ENCODE measurements at places on chromosomes 13 and 19.

DNA sequence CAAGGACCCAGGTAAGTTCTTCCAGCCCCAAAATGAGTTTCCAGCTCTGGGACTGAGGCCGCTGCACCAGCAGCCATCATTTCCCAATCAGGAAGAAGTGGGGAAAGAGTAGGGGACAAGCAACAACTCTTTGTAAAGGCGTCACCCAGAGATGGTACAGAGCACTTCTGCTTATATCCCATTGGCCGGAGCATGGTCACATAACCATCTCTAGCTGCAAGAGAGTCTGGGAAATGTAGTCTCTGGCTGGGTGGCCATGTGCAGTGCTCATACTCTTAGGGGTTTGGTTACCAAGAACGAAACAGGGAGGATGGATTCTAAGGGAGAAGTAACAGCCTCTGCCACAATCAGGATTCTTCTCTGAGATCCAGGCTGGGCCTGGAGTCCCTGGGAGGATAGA is 26.3 kb downstream of the CKM start:
- DNase-seq = no peak

GRCh38 chr13:48864100-48864499 is 111.6 kb upstream of the FNDC3A start:
- no peak for DNase-seq

DNA sequence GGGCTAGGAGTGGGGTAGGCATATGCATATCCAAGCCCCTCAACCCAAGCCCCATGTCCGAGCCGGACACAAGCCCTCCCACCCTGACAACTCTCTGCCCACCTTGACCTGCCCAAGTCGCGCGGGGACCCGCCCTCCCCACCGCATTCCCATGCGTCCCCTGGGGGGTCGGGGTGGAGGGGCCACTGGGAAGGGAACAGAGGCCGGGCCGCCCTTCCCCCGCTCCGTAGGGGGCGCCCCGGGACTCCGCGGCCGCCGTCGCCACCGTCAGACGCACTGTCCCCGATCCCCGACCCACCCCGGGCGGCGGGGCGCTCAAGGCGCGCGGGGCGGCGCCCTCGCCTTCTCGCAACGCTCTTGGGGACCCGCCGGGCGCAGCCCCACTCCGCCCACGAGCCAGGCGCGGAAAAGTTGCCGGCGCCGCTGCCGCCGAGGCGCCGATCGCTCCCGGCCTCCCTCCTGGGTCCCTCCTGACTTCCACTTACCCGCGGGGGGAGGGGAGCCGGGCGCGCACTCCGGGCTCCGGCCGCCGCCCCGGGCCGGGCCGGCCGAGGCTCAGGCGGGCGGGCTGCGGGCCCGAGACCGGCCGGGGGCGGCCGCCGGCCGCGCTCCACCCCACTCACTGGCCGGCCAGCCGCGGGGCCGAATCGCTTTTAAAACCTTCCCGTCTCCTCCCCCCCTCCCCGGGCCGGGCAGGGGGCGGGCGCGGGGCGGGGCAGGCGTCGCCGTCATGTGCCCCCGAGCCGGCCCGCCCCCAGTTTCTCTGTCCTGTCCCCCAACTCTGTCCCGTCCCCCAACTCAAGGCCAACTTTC is 34.4 kb upstream of the NANOS3 start:
- DNase-seq = peak; percentile 67

DNA sequence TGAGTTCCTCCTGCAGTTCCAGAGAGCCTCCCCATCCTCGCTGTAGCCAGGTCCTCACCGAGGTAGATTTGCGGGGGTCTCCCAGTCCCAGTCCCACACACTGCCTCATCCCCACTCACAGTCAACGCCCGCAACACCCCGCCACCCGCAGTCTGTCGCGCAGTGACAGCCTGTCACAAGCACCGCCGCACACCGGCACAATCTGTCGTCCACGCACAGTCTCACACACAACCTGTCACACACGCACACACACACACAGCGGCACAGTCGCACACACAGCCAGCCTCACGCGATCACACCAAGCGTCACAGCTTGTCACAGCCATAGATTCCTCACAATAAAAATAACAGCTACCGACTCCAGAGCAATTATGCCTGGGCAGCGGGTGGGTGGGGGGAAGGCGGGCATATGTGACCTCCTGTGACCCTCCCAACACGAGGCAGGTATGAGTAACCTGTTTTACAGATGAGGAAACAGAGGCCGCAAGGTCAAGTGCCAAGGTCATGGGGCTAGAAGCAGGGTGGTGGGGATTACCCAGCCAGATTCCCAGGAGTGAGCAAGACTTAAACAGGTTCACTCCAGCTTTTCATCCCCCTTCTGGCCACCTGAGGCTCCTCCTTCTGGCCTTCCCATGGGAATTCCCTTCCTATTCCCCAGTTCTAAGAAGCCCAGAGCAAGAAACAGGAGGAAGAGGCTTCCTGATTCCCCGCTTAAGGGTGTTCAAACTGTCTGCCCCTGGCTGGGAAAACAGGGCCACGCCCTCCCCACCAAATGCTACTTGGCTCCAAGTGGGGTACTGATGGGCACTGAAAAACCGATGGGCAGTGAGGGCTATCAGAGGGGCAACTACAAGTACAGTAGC is 13.9 kb downstream of the NFIX start:
- DNase-seq = no peak

GRCh38 chr13:109785892-109786450 is 412 bp downstream of the IRS2 start:
- DNase-seq = no peak

DNA sequence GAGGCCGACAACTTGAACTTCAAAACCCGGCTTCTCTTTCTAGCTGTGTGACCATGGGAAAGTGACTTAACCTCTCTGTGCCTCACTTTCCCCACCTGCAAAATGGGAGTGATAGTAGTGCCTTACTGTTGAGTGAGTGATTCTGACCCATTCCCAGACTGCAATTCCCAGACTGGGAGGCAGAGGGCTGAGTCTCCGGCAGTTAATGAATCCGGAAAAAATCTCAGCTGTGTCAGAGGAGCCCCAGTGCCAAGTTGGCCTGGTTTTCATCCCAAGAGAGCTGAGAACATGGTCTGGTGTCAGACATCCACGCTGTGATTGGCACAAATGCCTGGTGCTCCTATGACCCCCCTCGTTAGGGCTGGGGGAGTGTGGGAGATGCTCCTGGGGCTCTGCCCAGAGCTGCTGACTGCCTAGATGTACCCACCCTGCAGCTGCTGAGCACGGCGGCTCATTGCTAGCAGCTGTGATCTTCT is 50.0 kb downstream of the PIN1 start:
- no peak for DNase-seq

GRCh38 chr13:51339952-51340732 is 651 bp downstream of the SERPINE3 start:
- DNase-seq = no peak

DNA sequence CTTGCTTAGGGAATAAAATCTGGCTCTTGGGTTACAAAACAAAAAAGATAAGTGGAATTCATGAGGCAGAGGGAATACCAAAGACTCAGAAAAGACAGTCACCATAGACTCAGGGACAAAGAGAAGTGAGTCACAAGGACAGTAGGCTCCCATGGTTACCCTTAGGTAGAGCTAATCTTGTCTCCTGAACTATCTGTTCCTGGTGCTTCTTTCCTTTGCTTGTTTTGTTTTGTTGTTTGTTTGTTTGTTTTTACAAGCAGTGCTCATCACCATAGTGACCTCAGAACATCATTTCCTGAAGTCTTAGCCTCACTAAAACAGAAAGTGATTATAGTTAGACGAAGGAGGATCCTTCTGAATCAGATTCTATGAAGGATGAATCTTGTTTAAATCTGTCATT is 142.3 kb upstream of the SOX21 start:
- DNase-seq = no peak

DNA sequence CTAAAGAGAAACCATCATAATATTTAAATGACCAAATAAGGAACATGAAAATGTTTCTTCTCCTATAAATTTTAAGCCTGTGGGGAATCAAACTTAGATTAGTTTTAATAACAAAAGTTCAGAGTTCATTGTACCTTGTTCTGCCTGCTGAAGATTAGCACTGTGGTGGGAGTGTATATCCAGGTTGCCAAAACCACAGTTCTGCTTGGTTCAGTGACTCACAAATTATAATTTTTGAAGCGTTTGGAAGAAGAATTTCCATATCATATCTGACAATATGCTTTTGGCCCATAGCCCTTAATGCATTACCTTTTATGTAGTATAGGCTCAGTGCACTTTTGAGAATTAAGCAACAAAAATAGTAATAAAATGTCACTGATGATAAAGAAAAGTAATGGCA is 545.2 kb downstream of the GPC6 start:
- no peak for DNase-seq

- no peak for DNase-seq
Measured at GRCh38 chr13:29782798-29783197, 67.6 kb downstream of the UBL3 start.

- DNase-seq = no peak
Measured at GRCh38 chr19:49651820-49652550, 10.0 kb downstream of the SCAF1 start.

DNA sequence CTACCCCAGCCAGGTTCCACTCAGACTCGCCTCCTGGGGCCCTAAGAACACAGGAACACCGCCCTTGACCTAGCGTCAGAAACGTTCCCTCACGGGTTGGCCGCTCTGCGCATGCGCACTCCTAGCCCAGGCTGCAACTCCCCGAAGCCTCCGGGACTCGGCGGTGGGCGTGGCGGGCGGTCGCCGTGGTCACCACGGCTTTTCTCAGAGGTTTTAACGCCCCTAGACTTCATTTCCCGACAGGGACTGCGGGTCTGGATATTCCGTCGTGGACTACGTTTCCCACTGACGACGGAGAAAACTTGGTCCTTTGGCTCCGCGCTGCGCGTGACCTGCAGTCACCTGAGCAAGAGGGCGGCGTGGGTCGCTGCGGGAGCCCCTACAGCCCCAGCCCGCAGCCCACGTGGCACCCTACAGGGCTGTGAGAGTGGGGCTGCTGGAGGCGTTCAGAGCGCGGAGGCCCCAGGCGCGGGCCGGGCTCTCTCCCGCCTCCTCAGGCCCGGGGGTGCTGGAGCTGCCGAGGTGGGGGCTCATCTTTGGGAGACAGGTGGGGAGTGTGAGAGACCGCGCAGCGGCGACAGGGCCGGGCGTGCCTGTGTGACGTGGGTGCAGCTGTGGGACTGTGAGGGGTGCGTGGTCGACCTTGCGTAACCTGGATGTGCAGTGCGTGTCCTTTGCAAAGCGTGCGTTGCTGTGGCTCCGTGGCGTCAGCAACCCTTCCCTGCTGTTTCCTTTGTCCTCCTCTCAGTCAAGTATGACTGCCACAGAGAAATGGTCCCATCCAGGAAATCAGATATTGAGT is 38.0 kb upstream of the ZNF573 start:
- no peak for DNase-seq

- no peak for DNase-seq
Measured at GRCh38 chr13:71714802-71715375, 152.1 kb downstream of the DACH1 start.

DNA sequence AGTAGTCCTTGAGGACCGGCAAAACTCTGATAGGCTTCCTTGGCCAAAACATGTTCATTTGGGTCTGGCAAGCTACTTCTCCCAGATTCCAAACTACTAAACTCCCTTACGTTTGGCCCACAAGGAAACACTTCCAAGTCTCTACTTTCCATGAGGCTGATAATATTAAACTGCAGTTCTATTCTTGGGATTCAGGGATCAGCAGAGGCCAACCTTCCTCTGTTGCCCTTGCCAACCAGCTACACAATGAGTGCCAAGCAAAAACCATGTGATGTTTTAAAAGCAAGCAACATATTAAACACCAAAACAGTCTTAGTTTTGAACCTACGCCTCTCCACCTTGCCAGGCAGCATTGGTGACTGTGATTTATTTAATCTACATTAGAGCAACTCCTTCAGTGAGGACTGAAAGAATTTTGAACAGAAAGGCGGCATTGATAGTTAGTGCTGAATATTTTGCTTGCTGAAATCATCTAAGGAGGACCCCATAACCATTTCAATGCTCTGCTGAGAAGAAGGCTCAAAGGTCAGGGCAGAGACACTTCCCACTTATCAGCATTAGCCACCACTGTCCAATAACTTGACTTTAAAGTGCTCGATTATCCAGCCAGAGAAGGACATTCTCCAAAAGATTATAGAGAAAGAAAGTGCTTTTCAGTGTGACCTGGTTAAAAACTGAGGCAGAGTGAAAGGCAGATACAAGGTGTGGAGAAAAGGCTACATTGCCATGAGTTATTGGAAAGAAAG is 287.1 kb downstream of the TBC1D4 start:
- no peak for DNase-seq

GRCh38 chr13:55572408-55572807 is 1568.3 kb upstream of the PRR20A start:
- DNase-seq = no peak

DNA sequence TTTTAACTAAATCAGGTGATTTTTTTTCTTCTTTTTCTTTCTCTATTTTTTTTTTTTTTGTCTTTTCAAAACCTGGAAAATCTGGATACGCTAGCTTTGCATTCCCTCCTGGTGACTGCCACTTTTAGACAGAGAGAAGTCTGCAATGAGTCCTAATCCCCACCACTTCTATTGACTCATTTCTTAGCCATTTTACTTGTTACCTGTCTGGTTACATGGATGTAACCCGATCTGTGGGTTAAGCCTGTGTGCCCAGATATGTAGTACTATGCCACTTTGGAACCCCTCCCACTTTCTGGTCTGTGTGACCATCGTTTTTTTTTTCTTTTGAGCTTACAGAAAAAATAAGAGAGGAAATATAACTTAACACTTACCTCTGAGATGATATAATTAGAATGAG is 817.8 kb upstream of the PCDH9 start:
- DNase-seq = no peak

Data from T follicular helper cell (primary cell).